AG04450 (cell line): ENCODE measurements at places on chromosomes 5 and 9. TPM values are rescaled to one million over a fixed set of nuclear protein-coding genes. Genes with fewer than 3 reads are reported as not detected.

- DNase-seq, result no peak
These were observed 59.3 kb downstream of the SLC22A5 start for GRCh38 chr5:132428484-132429462.

- no peak for DNase-seq
These were observed 17.9 kb downstream of the SLC24A2 start for GRCh38 chr9:19770973-19771372.

- no peak for DNase-seq
These were observed 544.5 kb downstream of the CSNK1G3 start for GRCh38 chr5:124056326-124056990.

DNA sequence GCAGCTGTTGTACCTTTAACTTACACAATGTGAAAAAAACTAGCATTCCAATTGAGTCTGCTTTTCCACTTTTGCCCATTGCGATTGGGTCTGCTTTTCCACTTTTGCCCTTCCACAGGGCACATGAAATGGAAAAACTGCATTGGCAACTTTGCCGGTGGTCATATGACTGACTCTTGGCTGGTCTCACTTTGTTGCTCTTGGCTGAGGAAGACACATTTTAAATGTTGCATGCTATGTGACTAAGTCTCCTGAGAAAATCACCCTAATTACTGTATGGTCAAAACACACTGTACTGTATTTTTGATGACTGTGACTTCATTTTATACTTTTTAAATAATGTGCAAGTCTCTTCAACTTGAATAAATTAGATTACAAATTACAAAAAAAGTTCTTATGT, 1.6 kb upstream of the OXCT1 start:
- DNase-seq, result no peak

DNA sequence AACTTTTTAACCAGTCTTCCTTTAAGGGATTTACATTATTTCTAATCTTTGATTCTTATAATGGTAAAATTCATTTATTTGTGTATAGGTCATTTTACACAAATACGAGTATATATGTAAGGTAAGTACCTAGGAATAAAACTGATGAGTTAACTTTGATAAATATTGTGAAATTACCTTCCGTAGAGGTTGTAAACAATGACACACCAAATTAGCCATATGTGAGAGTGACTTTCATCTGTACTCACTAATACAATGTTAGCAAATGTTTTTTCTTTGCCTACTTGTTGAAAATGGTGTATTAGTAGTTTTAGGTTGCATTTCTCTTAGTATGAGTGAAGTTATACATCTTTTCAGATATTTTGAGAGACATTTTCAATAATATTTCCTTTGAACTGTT, 42.6 kb upstream of the TSLP start:
- no peak for DNase-seq

GRCh38 chr5:142098275-142098674, 10.3 kb upstream of the NDFIP1 start:
- no peak for DNase-seq

ACOT12 gene
- polyA plus RNA-seq, result 0.56 and 0.58 TPM in 2 replicates

PCA3 gene
- not detected in 2 replicates for polyA plus RNA-seq

GRCh38 chr5:926417-927171, 33.9 kb downstream of the TRIP13 start:
- no peak for DNase-seq

- no peak for DNase-seq
These were observed 495.7 kb downstream of the TLE1 start for GRCh38 chr9:81193362-81194339.

DNA sequence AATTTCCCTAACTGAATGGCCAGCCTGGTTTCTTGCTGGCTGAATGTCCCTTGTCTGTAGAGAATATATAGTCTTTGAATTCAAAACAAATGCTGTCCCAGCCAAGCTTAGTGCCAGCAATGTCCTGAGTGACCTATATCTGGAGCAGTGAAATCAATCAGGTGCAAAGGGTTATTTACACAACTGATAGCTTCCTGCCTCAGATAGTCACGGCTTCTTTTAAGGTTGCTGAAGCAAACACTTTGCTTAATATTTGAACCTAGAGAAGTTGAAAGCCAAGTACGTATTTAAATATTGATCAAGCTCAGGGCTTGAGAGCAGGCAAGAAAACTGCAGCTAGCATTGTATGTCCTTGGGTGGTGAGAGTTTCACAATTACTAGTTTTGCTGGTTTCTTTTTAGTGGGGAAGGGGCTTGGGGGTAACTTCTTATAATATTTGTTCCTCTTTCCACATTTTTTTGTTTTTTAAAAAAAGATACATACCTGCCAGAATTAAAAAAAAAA, 2.0 kb upstream of the ARHGEF28 start:
- no peak for DNase-seq

DNA sequence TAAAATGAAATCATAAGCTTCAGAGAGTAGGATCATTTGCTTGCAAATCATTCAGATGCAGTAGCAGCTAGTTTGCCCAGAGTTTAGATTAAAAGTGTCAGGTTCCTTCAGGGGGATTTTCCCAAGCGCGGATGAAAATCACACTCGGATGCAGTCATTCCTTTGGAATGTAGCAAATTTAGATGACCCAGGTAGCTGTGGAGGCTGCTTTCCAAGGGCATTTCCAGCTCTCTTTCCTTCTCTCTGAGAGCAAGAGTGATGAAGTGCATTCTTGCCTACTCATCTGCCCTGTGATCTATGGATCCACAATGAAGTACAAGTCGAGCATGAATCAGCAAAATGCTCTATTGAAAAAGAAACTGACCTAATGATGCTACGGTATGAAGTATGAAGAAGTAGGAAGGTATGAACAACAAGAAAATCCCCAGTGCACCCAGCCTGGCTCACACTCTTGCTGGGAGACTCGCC, 200.2 kb downstream of the PLK2 start:
- peak; percentile 91 for DNase-seq
